Right forelimb (tissue), 1 donor: ENCODE measurements at places on chromosomes 13 and 19.

GRCh38 chr13:50228527-50228926 lies 213.3 kb downstream of the KCNRG start:
- DNase-seq: no peak

- no peak for DNase-seq
These were observed 22.2 kb downstream of the PCID2 start for GRCh38 chr13:113186061-113186900.

- no peak for DNase-seq
These were observed 60.3 kb downstream of the MIPEP start for GRCh38 chr13:23828866-23829265.

DNA sequence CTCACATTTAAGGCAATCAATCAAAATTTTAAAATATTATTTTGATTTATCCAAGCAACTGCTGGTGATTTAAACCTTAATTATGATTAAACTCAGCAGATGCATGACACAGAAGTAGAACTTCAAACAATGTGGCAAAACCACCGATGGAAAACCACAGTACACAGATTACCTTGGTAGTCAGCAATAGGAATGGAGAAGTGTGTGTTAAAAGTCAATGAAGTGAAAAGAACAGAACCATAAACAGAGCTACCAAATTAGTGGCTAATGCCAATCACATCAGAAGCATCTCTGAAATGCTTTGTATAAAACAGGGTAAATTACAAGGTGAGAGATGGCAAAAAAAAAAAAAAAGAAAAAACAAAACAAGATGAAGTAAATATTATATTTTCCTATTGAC lies 31.2 kb downstream of the KATNAL1 start:
- DNase-seq: no peak

DNA sequence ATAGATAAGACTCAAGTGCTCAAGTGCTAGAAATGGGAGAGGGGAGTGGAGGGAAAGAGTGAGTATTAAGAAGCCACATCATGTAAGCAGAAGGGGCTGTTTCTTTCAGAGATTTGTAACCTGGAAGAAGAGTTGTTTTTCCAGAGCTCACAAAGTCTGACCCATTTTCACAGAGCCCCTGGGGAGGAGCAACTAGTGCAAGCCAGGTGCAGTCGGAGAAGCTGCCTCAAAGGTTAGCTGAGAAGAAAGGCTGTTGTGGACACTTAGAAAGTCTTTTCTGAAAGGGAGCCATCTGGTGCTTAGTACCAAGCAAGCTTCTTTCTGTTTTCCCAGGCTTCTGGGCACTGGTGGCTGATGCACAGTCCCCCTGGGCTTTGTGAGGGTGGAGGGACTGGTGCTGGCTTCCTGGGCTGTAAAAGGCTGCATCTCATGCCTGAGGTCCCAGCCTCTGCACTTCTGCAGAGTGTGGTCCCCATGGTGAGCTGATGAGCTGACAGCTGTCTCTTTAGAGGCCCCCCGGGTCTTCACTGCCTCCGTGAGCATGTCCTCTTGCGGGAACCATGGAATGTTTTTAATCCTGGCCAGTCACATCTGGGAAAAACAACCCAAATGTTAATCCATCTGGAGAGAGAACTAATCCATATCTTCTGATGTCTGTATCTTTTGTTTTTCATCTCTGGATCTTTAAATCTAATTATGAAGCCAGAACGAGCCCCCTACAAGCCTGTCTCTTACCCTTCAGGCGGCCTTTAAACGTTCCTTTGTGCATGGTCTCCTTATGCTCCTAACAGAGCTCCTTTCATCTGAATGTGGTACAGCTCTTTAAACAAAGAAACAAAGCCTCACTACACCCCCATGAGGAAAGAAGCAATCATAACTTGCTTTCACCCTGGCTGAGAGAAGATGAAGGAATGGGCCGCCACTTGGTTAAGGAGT lies 40.2 kb downstream of the OLFM4 start:
- no peak for DNase-seq

DNA sequence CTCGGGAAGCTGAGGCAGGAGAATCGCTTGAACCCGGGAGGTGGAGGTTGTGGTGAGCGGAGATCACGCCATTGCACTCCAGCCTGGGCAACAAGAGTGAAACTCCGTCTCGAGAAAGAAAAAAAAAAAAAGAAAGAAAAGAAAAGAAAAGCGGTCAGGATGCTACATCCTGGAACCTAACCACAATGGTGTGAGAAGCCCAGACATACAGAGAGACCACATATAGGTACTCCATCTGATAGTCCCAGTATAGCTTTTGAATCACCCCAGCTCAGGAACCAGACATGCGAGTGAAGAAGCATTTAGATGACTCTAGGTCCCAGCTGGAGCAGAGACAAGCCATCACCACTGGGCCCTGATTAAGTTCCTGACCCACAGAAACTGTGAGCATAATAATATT lies 3.2 kb downstream of the IFNL1 start:
- DNase-seq: no peak
